Epithelial cell of alveolus of lung (primary cell): ENCODE measurements at places on chromosomes 3 and 15. TPM values are rescaled to one million over a fixed set of nuclear protein-coding genes. Genes with fewer than 3 reads are reported as not detected.

The FOXL2NB gene
- total RNA-seq: 0.78 TPM in 1 of 2 replicates, not detected in the other

The CLDN16 gene
- total RNA-seq: 0.26 TPM in 1 of 2 replicates, not detected in the other

The ACAN gene
- 0.13 and 0.16 TPM in 2 replicates for total RNA-seq

The INSYN1 gene
- total RNA-seq: 0.52 and 2.0 TPM in 2 replicates

The LMOD3 gene
- 0.08 TPM in 1 of 2 replicates, not detected in the other for total RNA-seq

The NAA50 gene
- total RNA-seq: 70.3 and 123 TPM in 2 replicates

The DNAJC17 gene
- 25.0 and 63.8 TPM in 2 replicates for total RNA-seq

The STRA6 gene
- 0.80 and 13.1 TPM in 2 replicates for total RNA-seq

The BSN gene
- total RNA-seq: 0.08 and 0.13 TPM in 2 replicates

The CCR8 gene
- total RNA-seq: not detected in 2 replicates

The LMAN1L gene
- not detected in 2 replicates for total RNA-seq

The SLC24A5 gene
- total RNA-seq: not detected in 2 replicates

The GABRA5 gene
- total RNA-seq: 0.24 and 0.26 TPM in 2 replicates

The SEMA5B gene
- not detected in 2 replicates for total RNA-seq

The ZBTB47 gene
- 9.3 and 10.2 TPM in 2 replicates for total RNA-seq

The PRICKLE2 gene
- total RNA-seq: 26.1 and 42.9 TPM in 2 replicates

The BNC1 gene
- total RNA-seq: 2.3 and 9.8 TPM in 2 replicates

The HESX1 gene
- 0.72 TPM in 1 of 2 replicates, not detected in the other for total RNA-seq

The ALDH1L1 gene
- total RNA-seq: not detected in 2 replicates
